ENCODE measurements at places on chromosomes 2 and 18. TPM values are rescaled to one million over a fixed set of nuclear protein-coding genes. Genes with fewer than 3 reads are reported as not detected.

GRCh38 chr2:65979446-65979845 lies 455.5 kb upstream of the MEIS1 start:
- DNase-seq: no peak

GRCh38 chr18:54924948-54925347 lies 34.3 kb downstream of the CCDC68 start:
- no peak for DNase-seq

DNA sequence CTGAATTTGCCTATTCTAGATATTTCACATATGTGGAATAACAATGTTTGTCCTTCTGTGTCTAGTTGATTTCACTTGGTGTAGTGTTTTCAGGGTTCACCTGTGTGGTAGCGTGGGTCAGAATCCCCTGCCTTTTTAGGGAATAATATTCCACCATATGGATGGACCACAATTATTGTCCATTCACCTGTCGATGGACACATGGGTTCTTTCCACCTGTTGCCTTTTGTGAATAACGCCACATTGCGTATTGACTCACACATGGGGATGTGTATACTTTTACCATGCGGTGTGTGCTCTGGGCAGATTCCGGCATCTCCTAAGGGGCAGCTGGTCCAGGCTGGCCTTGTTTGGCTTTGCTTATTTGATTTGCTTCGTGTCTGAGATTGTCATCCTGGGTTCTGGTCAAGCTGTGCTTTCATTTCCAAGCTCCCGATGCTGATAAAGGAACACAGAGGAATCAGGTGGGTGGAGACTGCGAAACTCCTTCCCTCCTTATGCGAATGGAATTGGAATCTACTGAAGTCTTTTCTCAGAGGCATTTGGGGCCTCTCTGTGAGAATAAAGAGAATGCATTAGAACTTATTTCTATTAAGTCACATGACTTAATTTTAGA lies 18.9 kb upstream of the ALLC start:
- DNase-seq: no peak

DNA sequence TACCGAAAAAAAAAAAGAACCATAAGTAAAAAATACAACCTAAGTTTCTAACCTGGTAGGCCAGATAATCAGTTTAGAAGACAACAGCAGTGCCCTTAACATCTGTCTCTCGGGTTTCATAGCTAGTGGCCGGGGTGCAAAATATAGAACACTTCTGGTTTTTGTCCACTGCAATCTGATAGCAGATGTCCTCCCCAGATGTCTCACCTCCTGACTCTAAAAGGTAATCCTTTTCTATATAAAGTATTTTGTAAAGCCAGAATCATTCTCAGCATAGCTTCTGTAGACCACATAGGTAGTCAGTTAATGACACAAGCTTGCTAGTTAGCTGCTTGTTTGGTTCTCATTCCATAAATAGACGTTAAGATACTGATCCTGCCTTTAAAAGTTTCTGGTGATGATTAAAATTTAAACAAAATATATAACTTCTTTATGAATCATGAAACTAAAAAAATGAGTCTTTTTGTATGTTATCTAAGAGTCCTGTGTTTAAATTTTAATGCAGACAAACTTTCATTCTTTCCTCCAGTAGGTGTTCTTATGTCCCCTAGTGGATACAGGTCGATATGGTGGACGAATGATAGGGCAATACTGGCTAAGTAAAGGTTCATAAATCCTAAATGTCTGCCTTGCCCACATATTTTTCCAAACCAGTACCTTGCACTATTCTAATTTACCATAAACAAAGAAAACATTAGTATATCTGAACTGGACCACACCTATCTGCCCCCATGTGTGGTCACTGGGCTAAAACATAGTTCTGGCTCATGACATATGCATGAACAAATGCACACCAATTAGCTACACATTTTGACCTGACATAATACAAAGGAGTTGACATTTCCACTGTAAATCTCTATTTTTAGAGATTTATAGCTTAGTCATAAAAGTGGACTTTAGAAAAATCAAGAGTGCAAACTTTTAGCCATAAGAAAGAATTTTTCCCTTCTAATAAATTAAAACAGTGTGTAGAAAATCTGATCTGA lies 171.0 kb downstream of the SRBD1 start:
- peak; percentile 5 for DNase-seq

- no peak for DNase-seq
Observed at GRCh38 chr2:235201756-235202155, 249.9 kb downstream of the SH3BP4 start.

DNA sequence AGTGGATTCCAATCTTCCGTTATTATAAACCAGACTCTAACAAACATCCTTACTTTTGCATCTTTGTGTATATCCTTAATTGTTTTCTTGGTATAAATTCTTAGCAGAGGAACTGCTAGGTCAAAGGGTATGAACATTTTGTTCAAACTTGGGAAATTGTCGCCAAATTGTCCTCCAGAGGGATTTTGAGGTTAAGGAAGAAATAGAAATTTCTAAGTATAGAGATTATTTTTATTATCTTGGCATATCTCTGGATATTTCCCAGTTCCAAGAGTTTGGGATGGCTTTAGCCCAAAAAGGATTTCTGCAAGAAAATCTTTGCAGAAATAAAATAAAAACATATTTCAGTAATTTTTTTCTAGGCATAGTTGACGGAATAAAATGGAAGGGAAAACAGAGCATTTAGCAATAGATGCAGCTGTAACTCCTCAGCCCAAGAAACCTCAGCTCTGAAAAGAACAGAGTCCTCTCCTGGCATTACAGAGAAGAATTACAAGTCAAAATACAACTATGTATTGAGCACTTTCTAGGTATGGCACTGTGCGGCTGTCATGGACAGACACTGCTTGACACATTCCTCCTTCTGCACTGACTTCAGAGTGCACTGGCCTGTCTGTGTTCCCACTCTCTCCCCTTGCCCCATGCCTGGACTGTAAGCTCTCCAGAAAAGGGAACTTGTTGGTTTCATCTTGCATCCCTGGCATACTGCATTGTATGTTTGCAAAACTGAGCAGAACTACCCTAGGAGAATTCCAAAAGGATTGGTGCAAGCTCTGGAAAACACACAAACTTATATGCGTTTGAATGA lies 117.3 kb upstream of the STON1 start:
- DNase-seq: no peak

GRCh38 chr2:96414161-96414710 lies 78.7 kb downstream of the NCAPH start:
- no peak for DNase-seq

DNA sequence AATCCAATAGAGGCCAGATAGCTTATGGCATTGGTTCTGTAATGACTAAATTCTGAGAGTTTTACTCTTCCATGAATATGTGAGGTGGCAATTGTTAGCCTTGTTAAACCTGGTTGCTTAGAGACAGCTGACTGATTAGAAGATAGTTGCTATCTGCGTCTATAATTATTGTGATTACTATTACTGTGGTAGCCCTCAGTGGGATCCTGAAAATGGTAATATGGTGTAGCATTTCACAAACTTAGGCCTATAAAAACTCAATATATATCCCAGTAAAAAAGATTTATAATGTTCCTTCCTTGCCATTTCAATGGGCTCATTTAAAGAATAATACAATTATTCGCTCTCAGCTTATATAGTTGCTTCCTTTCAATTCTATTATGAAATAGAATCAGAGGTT lies 405.8 kb upstream of the CDH2 start:
- no peak for DNase-seq

GRCh38 chr2:149653831-149654445 lies 66.4 kb upstream of the MMADHC start:
- no peak for DNase-seq

DNA sequence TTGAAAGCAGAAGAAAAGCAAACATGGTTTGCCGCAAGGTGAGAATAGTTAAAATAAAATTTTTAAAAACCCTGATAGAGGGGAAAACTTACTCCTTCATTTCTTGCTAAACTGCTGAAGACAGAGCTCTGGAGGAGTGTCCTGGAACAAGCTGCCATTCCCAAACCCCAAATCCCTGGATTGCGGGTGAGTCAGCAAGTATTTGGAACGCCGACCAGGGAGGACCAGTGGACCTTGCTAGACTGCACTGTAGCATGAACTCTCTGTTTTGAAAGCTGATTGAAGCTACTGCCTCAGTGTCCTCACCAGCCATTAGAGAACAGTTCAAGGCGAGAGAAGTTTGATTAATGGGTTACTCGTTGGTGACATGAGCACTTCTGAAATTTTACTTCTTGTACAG lies 99.4 kb upstream of the RASGRP3 start:
- DNase-seq: no peak

Gene TMEM163
- not detected for total RNA-seq

GRCh38 chr18:26473672-26474071 lies 74.7 kb downstream of the KCTD1 start:
- DNase-seq: no peak

DNA sequence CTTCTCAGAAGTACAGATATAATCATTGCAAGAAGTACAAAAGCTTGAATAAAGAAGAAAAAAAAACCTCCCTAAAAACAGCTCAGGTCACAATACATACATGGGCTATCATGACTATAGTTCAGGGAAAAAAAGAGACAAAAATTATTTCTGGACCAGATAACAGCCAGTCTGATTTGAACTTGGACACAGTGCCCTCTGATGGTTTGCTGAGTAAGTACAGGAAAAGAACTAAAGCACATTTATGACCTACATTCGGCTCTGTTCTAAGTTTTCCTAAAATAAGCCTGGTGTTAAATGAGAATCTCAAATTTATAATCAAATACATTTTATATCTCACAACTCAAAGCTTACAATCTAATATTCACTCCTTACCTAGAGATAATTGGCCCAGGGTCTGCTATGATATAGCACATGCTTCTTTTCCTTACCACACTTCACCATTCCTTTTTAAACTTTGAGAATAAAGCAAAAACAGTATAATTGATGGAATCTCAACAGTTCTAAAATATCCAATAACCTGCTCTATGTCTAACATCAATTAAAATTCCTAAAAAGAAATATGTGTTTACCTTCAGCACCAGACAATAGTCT lies 81.1 kb downstream of the RAPH1 start:
- DNase-seq: peak; percentile 42

DNA sequence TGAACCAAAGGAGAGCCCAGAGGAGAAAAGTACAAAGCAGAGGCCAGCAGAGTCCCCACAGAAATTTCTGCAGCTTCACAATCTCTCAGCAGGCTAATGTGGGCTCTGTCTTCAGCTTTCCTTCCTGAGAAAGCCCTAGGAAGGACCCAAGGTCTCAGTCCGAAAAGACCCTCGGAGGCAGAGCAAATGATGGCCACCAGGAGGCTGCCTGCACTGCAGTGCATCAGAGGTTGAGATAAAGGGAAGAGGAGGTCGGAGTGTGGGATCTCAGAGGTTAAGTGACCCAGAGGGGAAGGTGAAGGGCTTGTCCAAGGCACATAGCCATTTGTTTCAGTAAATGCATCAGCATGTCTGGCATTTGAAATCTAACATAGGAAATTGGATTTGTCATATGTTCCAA lies 299.1 kb upstream of the SLC14A2 start:
- DNase-seq: no peak

DNA sequence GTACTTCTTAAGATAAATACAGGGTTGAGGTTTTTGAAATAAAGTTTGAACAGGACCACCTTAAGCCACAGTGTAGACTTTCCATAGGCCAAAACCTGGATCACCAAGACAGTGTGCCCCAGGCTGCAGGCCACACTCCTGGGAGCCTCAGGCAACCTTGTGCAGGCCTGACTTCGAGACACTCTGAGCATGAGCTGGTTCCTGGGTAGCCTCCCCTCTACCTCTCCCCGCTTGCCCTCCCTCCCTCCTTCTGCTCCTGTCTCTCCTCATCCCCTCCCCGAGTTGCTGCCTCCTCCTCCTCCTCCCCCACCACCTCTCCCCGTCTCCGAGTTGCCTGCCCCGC lies 10.6 kb upstream of the PROC start:
- DNase-seq: no peak

Gene TTC39C
- total RNA-seq: 14.8 TPM

- DNase-seq: no peak
Observed at GRCh38 chr18:50738098-50738757, 81.6 kb downstream of the MRO start.

Gene MEP1B
- total RNA-seq: 0.28 TPM

Gene AGXT
- 0.36 TPM for total RNA-seq

Gene FOXD4L1
- total RNA-seq: not detected

Gene ACVR1C
- not detected for total RNA-seq

Gene KCNG2
- total RNA-seq: not detected

Gene SKOR2
- total RNA-seq: not detected

DNA sequence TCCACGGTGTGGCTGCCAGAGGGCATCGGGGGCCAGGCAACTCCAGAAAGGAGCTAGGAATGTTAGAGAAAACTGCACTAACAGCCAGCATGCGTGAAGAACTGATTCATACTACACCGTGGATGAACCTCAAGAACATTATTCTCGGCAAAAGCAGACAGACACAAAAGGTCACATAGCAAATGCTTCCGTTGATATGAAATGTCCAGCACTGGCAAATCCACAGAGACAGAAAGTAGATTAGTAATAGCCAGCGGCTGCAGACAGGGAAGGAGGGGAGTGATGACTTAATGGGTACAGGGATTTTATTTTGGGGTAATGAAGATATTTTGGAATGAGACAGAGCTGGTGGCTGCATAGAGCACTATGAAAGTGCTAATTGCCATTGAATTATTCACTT lies 37.4 kb downstream of the SCTR start:
- no peak for DNase-seq

DNA sequence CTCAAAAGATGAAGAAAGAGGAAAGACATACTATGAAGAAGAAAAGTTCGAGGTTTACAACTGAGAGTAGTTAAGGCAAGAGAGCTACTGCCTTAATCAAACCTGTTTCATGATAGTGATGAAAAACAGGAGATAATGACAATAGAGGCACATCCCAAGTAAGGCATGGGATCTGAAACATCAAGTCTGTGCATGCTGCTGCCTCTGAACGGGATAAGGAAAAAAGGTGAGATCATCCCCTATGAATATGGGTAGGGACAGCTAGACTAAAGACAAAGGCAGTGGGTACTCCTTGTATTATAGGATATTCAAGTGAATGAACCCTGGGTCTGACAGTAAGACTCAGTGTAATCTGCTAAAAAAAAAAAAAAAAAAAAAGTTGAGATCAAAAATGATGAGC lies 3.0 kb downstream of the EXOC6B start:
- no peak for DNase-seq

Gene SPAG16
- 13.0 TPM for total RNA-seq

DNA sequence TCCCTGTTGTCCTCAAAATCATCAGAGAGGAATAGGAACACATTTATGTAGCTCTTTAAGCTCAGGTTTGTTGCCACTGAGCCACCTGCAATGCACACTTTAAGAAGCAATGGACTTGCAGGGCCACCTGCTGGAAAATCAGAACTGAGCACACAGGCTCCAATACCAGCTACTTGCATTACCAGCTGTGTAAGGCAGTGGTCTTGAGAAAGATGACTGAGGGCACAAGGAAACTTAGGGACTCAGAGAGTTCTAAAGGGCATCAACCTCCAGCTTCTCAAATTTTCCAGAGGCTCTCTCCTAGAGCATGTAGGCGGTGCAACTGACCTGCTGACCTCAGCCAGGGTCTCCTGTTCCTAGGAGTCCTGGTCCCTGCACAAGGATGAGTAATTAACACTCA lies 2.5 kb upstream of the CNDP2 start:
- DNase-seq: peak; percentile 62

Gene SERPINB7
- not detected for total RNA-seq

GRCh38 chr18:31451625-31452024 lies 4.1 kb downstream of the DSG3 start:
- no peak for DNase-seq

Gene TOGARAM2
- total RNA-seq: 0.44 TPM

Gene WDPCP
- 7.4 TPM for total RNA-seq

GRCh38 chr2:191155608-191156071 lies 4.8 kb upstream of the STAT4 start:
- DNase-seq: no peak

- peak; percentile 17 for DNase-seq
Observed at GRCh38 chr18:5073026-5073944, 123.8 kb downstream of the AKAIN1 start.
